T-helper 17 cell (primary cell): ENCODE measurements at places on chromosomes 2 and 18.
A peak's percentile ranks its signal among the peaks of the same experiment; 100 is the strongest.

- H3K4me1 ChIP-seq = peaks cover 37% of the 10 kb centered on the region
- H3K36me3 ChIP-seq = no peaks in the 10 kb centered on the region
- DNase-seq = peak; percentile 27
- peak overlapping the region; percentile 94 for H3K4me3 ChIP-seq
These were observed 598 bp downstream of the CCDC93 start for GRCh38 chr2:118013221-118013723.

DNA sequence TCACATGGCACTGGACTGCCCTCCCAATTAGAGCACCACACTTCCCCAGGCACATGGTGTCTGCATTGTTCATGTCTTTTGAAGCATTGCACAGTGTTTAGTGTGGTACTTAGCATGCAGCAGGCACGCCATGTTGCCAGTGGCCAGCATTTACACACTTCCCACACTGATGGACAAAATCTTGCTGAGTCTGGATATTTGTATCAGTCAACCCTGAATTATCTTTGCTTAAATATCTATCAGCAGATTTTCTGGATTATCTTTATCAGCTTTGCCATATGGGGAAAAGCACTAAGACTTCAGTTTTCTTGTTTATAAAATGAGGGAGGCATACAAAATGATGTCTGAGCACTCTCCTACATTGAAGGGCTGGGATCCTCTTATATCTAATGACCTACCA lies 416.0 kb upstream of the MMADHC start:
- H3K36me3 ChIP-seq = no peaks in the 10 kb centered on the region
- H3K27ac ChIP-seq = no peak overlapping the region
- H3K4me1 ChIP-seq = no peaks in the 10 kb centered on the region

- no peak overlapping the region for H3K4me3 ChIP-seq
- no peaks in the 10 kb centered on the region for H3K36me3 ChIP-seq
- H3K27ac ChIP-seq = no peak overlapping the region
- H3K4me1 ChIP-seq = no peaks in the 10 kb centered on the region
- DNase-seq = no peak
- no peaks in the 10 kb centered on the region for H3K27me3 ChIP-seq
These were observed 1041.2 kb upstream of the CDH2 start for GRCh38 chr18:29218091-29218490.

DNA sequence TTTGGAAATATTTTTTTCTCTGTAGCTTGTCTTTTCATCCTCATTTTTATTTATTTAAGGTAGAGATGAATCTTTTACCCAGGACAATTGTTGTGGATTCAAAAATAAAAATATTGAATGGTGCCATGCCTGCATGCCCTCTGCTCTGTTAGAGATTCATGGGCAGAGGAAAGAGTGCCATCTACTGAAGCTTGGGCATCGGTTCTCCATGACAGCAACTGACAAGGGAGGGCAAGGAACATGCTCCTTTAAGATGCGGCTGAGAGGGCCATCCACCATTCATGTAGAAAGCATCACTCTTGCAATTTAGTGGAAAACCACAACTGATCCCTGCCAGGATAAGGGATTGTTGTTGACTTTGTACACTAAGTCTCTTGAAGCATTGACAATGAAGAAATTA lies 79.9 kb downstream of the PARD3B start:
- no peak for DNase-seq
- no peaks in the 10 kb centered on the region for H3K36me3 ChIP-seq
- no peaks in the 10 kb centered on the region for H3K4me1 ChIP-seq

GRCh38 chr2:188725746-188726360 lies 248.3 kb upstream of the COL3A1 start:
- no peak overlapping the region for H3K4me3 ChIP-seq
- H3K36me3 ChIP-seq = no peaks in the 10 kb centered on the region
- H3K27ac ChIP-seq = no peak overlapping the region
- no peaks in the 10 kb centered on the region for H3K27me3 ChIP-seq
- no peak for DNase-seq
- no peaks in the 10 kb centered on the region for H3K4me1 ChIP-seq

DNA sequence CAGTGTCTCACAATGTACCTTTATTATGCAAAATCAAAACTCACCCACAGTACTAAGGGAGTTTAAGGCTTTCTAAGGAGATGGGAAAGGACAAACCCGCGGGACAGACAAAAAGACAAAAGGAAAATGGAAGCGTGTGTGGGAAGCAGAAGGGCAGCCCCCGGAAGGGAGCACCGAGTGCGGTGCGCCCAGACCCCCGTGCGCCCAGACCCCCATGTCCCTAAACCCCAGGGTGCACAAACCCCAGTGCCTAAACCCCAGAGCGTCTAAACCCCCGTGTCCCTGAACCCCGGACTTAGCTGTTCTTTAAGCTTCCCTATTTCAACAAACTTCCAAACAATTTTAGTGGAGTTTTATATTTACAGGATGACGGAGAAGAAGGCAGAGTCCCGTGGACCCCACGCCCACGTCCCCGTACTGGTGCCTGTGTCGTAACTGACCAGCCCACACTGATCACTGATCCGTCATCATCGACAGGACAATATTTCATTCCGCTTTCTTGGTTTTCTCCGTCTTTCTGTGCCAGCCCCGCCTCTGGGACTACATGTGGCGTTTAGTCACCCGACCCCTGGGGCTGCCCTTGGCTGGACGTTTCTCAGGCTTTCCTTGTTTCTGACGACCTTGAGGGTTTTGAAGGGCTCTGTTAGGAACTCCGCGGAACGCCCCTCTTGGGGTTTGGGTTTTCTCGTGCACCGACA lies 76.9 kb downstream of the RTP5 start:
- peaks cover 19% of the 10 kb centered on the region for H3K4me1 ChIP-seq
- H3K36me3 ChIP-seq = peaks cover 6% of the 10 kb centered on the region
- no peak overlapping the region for H3K27ac ChIP-seq
- H3K27me3 ChIP-seq = no peaks in the 10 kb centered on the region

GRCh38 chr2:43324259-43325106 lies 98.1 kb upstream of the ZFP36L2 start:
- no peaks in the 10 kb centered on the region for H3K4me1 ChIP-seq
- DNase-seq = no peak
- H3K27ac ChIP-seq = peak overlapping the region; percentile 17
- no peak overlapping the region for H3K4me3 ChIP-seq
- peaks cover 14% of the 10 kb centered on the region for H3K36me3 ChIP-seq
- H3K27me3 ChIP-seq = no peaks in the 10 kb centered on the region

DNA sequence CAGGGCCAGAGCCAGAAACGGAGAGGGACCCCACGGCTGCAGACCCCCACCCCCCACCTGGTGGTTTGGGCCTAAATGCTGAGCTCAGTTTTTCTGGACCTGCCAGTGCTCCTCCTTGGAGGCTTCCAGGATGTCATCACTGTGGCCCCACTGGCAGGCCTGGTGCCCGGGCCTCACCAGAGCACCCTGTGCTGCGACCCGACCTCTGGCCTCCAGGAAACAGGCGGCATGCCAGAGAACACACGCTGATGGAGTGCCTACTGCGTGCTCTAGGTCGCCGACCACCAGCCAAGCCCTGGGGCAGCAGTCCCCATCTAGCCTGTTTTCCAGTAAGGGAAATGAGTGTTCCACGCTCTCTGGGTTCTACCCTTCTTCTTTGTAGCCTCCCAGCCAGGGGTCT lies 33.8 kb downstream of the HS6ST1 start:
- no peak overlapping the region for H3K27ac ChIP-seq
- no peaks in the 10 kb centered on the region for H3K36me3 ChIP-seq
- no peak for DNase-seq

DNA sequence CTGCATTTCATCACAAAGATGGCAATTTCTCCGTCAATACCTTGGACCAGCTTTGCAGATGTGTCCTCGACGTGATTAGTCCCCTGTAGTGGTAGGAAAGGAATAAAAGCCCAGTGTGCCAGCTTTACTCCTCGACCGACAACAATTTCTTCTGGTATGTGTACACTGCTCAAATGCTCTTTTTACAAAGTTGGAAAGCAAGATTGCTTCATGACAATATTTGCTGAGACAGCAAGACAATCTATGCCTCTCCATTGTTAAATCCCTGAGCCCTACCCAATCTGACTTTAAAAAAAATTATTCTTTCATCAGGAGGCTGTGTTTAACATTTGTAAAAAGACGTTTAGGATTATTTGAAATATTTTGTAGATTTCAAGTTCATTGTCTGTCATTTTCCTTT lies 27.6 kb upstream of the ZEB2 start:
- peaks cover 2% of the 10 kb centered on the region for H3K36me3 ChIP-seq
- no peak for DNase-seq
- no peak overlapping the region for H3K4me3 ChIP-seq
- H3K27me3 ChIP-seq = peaks cover 22% of the 10 kb centered on the region
- peaks cover 2% of the 10 kb centered on the region for H3K4me1 ChIP-seq

DNA sequence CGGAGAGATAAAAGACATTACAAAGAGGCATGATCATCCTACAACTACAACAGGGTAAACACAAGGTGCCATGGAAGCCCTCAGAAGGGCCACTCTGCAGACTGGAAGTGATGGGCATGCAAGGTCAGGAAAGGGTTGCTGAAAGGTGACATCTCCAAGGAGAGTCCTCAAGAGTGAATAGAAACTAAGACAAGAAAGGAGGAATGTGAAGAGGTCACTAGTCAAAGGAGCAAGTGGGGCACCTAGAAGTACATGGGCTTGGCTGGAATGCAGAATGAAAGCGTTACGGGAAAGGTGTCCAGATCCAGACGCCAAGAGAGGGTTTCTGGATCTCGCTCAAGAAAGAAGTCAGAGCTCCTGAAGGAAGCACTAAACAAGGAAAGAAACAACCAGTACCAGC lies 314.3 kb downstream of the NBAS start:
- peaks cover 27% of the 10 kb centered on the region for H3K4me1 ChIP-seq
- no peak overlapping the region for H3K4me3 ChIP-seq
- H3K36me3 ChIP-seq = peaks cover 8% of the 10 kb centered on the region

GRCh38 chr2:26870585-26871095 lies 22.7 kb downstream of the DPYSL5 start:
- no peaks in the 10 kb centered on the region for H3K36me3 ChIP-seq
- no peak overlapping the region for H3K27ac ChIP-seq
- H3K4me1 ChIP-seq = no peaks in the 10 kb centered on the region
- DNase-seq = no peak
- H3K27me3 ChIP-seq = peaks cover 51% of the 10 kb centered on the region

DNA sequence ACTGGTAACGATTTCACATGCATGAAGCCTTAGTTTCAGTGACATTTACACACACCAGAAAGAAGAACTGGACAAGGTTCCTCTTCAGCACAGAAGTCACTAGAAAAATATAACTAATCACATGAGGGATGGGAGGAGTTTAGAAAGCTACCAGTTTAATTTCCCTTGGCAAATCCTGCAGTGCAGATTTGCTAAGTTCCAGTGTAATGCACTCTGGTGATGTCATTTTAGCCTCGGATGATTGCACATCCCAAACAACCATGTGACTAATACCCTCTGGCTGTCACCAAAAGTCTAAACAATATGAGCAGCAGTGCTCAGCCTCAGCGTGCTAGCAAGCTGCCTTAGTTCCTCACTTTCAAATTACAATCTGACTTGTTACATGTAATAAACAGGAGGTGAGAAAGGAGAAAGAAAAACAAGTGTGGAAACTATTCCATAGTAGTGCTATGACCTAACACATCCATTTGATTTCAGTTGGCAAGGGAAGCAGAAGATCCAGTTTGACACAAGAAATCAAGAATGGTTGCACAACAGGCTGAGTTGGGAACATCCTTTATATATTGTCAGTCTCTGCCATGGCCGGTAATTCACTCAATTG lies 35.3 kb upstream of the PPP1CB start:
- no peak for DNase-seq
- H3K27ac ChIP-seq = peak overlapping the region; percentile 8
- no peak overlapping the region for H3K4me3 ChIP-seq
- peaks cover 6% of the 10 kb centered on the region for H3K36me3 ChIP-seq
- peaks cover 2% of the 10 kb centered on the region for H3K4me1 ChIP-seq

- no peaks in the 10 kb centered on the region for H3K27me3 ChIP-seq
- no peaks in the 10 kb centered on the region for H3K4me1 ChIP-seq
- H3K27ac ChIP-seq = no peak overlapping the region
- no peak for DNase-seq
- H3K36me3 ChIP-seq = no peaks in the 10 kb centered on the region
These were observed 373.3 kb downstream of the RBM43 start for GRCh38 chr2:150888337-150888736.

- no peaks in the 10 kb centered on the region for H3K4me1 ChIP-seq
- H3K27me3 ChIP-seq = peaks cover 60% of the 10 kb centered on the region
- DNase-seq = no peak
- H3K27ac ChIP-seq = no peak overlapping the region
- H3K36me3 ChIP-seq = peaks cover 2% of the 10 kb centered on the region
- no peak overlapping the region for H3K4me3 ChIP-seq
These were observed 107.7 kb downstream of the ACKR3 start for GRCh38 chr2:236677368-236677767.

DNA sequence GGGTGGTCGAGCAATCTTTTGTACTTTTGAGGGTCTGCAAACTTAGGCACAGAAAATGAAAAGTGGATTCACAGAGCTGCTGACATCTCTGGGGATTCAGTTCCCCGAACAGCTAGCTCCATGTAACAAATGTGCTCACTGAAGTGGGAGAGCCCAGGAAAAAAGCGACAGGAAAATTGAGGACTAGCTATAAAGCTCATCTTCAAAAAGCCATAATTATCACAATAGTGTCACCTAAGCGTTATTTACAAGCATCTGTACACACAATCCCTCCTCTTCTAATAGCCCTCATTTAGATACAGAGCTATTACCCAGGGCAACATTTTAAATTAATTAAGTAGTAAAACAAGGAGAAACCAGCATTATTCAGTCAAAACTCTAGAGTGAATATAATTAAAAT lies 36.1 kb downstream of the RNF152 start:
- H3K4me3 ChIP-seq = no peak overlapping the region
- H3K27ac ChIP-seq = no peak overlapping the region
- H3K4me1 ChIP-seq = peaks cover 3% of the 10 kb centered on the region
- no peaks in the 10 kb centered on the region for H3K36me3 ChIP-seq
- no peak for DNase-seq

GRCh38 chr2:39730685-39731302 lies 48.3 kb downstream of the THUMPD2 start:
- DNase-seq = no peak
- peaks cover 6% of the 10 kb centered on the region for H3K36me3 ChIP-seq
- H3K4me1 ChIP-seq = peaks cover 6% of the 10 kb centered on the region
- no peak overlapping the region for H3K27ac ChIP-seq
- no peaks in the 10 kb centered on the region for H3K27me3 ChIP-seq
- no peak overlapping the region for H3K4me3 ChIP-seq

GRCh38 chr18:42442656-42443055 lies 487.6 kb downstream of the PIK3C3 start:
- no peak overlapping the region for H3K4me3 ChIP-seq
- DNase-seq = no peak
- H3K27ac ChIP-seq = no peak overlapping the region
- no peaks in the 10 kb centered on the region for H3K4me1 ChIP-seq

GRCh38 chr18:32669549-32670165 lies 103.2 kb downstream of the KLHL14 start:
- H3K36me3 ChIP-seq = no peaks in the 10 kb centered on the region
- no peak overlapping the region for H3K27ac ChIP-seq
- DNase-seq = no peak
- peaks cover 8% of the 10 kb centered on the region for H3K27me3 ChIP-seq
- H3K4me3 ChIP-seq = no peak overlapping the region

DNA sequence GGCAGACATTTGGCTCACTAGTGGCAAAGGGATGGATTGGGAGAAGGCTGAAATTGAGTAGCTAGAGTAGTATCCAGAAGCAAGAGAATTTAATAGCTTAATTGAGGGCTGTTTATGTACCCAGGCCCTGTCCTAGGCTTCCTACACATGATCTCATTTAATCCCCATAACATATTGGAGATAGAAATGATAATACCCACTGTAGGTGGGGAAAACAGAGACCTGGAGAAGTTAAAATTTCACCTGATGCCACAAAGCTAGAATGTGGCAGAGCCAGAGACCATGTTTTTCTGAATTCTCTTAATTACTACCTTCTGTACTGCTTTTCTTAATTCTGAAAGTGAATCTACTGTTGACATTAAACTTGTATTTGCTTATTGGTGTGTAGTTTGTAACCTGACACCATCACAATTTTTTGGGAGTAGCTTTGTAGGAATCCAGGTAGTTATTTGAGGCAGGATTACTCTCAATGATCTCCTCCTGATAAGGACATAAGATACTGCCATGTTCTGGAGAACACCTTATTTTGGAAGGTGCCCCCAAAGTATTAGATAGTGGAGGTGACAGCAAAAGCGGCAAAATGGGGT lies 42.2 kb downstream of the RAB10 start:
- H3K36me3 ChIP-seq = peaks cover 6% of the 10 kb centered on the region
- DNase-seq = no peak
